Fibroblast of pulmonary artery (primary cell): ENCODE measurements at places on chromosomes 3 and 15.

DNA sequence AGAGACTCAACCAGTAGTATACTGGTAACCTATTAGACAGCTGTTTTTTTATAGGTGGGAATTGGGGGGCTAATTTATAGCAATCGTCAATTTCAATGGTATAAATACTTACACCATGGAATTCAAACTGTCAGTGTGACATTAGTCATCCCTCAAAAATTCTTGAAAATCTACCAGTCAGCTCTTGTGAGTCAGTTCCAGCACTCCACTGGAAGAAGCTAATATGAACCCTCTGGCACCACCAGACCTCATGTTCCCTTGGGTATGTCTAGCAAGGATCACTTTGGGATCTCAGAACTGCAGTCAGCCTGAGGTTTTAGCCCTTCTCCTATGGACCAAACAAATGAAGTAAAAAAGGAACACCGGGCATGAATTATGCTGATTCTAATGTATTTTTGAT lies 11.8 kb upstream of the UACA start:
- peak; percentile 65 for DNase-seq

DNA sequence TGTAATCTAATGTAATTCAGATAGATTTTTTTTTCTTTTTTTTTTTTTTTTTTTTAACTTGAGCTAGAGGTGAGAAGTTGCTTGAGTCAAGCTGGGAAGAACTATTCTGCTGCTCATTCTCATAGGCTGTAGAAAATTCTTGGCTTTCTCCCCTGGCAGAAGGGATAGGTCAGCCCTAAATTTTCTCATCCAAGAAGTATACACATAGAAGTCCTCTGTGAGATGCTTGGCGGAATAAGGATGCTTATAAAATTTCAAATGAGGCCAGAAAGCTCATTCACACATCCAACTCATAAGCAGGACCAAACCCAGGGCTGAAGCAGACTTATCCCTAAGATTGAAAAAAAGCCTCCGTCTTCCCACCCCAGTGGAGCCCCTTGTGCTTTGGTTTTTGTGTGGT lies 572.5 kb downstream of the SQOR start:
- no peak for DNase-seq

- DNase-seq, result no peak
These were observed 34.7 kb upstream of the ZPLD1 start for GRCh38 chr3:102400142-102400541.

- DNase-seq, result no peak
These were observed 23.0 kb downstream of the TNIK start for GRCh38 chr3:171437115-171437756.

- DNase-seq, result no peak
These were observed 72.0 kb upstream of the P3H2 start for GRCh38 chr3:190192739-190193138.

DNA sequence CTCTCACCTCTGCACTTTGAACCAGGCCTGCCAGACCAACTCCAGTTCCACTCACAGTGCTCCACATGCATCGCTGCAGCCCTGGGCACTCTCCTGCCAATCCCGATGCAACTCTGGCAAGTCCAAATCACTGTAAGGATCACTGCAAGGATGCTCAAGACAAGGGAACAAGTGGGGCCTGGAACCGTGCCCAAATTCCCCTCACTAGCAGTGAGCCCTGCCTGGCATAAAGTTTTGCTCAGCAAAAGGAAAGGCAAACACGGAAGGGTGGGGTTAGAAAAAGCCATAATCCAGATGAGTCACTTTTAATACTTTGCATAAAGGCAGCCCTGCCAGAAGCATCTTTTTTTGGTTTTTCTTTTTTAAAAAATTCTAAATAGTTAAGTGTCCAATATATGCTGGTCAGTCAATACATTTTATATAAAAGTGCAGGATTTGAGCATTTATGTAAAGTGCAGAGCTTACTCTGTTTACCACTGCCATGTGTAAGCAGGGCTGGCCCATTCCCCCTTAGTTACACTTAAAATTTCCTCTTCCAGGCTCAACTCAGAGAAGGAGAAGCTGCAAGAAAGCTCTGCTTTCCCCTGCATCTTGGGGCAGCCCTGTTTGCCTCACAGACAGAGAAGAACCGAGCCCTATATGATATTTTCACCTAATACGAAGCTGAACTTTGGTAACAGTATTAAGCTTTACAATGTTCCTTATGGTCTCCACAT lies 102.2 kb downstream of the CD47 start:
- peak; percentile 78 for DNase-seq

GRCh38 chr3:43747641-43748040 lies 56.9 kb downstream of the ABHD5 start:
- no peak for DNase-seq

- DNase-seq, result no peak
These were observed 25.1 kb downstream of the TFDP2 start for GRCh38 chr3:142124243-142124642.

- DNase-seq, result no peak
These were observed 8.1 kb downstream of the SUMF1 start for GRCh38 chr3:4458961-4459360.

DNA sequence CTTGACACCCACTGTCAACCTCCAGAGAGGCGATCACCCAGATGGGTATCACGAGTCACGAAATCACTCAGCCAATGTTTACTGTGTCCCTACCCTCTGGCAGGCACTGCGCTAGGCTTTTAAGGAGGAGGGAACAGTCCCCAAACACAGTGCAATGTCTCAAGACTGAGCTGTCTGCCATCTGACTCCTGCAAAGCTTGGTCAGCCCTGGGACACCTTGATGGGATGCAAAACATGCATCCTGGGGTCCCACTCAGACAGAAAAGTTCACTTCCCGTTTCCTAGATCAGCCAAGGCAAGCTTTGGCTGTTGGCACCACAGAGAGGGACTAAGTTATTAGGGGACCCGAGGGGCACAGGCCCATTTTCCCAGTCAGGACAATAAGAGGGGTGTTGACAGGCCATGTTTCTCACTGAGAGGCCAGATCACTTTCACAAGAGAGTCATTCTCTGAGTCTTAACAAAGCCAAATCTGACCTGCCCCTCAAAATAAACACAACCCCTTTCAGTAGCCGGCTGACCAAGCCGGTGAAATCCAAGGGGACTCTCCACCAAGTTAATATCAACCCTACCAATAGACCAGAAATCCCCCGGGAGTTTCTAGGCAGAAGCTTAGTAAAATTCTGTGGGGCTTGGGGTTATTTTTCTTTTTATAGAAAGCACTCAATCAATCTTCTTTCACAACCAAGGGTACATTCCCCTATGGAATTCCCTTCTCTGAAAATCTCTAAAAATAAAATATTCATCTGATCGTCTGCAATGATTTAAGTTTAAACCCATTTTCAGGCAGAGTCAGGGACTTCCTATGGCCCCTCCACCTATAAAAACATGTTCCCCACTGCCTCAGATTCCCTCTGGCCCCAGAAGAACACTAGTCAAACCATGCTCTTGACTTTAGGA lies 3.5 kb downstream of the RFTN1 start:
- no peak for DNase-seq

- no peak for DNase-seq
These were observed 68.8 kb downstream of the CHDH start for GRCh38 chr3:53777468-53777867.

DNA sequence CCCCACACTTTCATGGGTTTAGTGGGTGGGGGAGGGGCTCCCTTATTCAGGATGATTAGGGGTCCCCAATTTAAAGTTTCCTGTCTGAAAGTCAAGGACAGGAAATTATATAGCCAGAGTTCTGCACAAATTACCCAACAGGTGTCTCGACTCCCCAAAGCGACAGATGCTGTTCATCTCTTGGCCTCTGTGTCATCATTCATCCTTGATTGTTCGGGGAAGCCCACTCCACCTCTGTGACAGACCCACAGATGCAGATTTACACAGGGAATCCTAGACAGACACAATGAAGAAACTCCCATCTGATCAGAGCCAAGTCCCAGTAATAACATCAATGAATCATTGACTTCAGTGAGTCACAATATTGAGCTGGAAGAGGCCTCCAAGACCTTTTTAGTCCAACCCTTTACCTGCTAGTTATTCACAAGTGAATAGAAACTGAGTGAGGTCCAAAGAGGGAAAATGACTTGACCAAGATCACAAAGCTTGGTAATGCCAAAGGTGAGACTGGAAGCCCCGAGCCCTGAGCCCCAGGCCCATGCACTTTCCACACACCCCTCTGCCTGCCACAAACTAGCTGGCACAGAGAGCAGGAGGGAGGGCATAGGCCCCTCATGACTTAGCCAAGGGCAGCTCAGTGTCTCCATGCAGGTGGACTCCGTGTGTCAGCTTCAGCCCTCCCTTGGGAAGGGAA lies 7.9 kb upstream of the SRP14 start:
- DNase-seq, result peak; percentile 74

DNA sequence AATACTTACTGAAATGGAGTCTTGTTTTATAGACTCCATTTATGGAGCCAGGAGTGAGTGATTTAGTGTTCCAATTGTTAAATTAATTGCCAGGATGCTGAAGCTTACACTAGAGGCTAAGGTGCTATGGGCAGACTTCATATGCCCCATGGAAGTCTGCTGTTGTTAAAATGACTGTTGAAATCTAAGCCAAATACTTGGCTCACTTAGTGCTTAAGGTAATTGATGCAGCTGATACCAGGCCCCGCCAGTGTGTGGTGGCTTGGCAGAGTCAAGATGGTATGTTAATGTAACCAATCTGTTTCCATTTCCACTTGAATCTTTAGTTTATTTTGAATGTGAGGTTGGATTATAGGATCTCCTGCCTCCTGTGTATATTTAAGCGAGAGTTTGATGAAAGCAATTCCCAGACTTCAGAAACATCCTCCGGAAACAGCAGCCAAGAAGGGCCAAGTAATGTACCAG lies 187.1 kb downstream of the ITPR1 start:
- DNase-seq, result no peak

- DNase-seq, result peak; percentile 9
These were observed 79.5 kb upstream of the LIPC start for GRCh38 chr15:58352026-58352929.

GRCh38 chr3:119296727-119297122 lies 2.5 kb downstream of the ARHGAP31 start:
- no peak for DNase-seq

GRCh38 chr3:87311309-87311708 lies 34.9 kb upstream of the POU1F1 start:
- no peak for DNase-seq

DNA sequence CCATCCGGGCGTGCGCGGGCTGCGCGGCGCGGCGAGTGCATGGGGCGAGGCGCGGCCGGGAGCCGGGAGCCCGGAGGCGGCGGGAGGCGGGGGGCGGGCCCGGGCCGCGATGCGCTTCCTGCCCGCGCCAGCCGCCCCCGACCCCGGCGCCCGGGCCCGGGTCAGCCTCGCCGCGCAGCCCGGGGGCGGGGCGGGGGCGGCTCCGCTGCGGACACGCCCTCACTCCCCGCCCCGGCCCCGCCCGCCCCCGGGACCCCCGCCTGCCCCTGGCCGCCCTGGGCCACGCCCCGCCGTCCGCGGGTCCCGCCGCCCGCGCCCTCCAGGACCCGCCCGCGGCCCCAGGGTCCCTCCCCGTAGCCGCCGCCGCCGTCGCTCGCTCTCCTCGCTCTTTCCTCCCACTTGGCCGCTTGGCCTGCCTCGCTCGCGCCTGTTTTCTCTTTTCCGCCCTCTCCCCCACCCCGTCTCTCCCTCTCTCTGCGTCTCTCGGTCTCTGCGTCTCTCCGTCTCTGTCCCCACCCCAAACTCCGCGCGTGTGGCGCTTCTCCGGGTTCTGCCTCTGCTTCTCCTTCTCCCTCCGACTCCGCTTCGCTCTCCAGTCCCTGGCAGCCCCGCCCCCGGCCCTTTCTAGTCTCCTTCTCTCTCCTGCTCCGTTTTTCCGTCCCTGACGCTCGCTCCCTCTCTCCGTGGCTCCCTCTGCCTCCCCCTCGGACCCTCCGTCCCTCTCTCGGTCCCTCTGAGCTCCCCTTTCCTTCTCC lies at the start of gene PLXND1:
TSS of gene PLXND1 (minus strand) at position 41 of the 755 bp plus-strand sequence. CDS start at position 4, 37 bp downstream.
- peak; percentile 82 for DNase-seq

GRCh38 chr3:134613006-134613520 lies 37.8 kb downstream of the KY start:
- no peak for DNase-seq

GRCh38 chr3:44321335-44321734 lies 17.2 kb upstream of the TCAIM start:
- no peak for DNase-seq

GRCh38 chr3:185631108-185631507 lies 45.0 kb downstream of the SENP2 start:
- peak; percentile 24 for DNase-seq

DNA sequence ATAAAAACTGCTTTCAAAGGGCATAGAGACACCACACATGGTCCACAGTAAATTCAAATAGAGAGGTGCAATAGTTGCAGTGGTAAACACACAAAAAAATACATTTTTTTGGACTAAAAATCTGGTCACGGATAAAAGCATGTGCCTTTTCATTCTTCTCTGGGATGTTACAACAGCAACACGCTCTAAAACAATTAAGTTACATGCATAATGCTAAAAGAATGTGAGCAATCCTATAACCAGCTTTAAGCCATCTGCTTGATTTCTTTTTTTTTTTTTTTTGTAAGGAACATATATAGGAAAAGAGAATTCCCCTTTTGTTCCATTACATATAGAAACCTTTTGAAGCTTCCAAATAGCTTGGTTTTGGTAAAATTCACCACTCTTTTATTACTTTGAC lies 20.0 kb downstream of the WNT5A start:
- peak; percentile 78 for DNase-seq

DNA sequence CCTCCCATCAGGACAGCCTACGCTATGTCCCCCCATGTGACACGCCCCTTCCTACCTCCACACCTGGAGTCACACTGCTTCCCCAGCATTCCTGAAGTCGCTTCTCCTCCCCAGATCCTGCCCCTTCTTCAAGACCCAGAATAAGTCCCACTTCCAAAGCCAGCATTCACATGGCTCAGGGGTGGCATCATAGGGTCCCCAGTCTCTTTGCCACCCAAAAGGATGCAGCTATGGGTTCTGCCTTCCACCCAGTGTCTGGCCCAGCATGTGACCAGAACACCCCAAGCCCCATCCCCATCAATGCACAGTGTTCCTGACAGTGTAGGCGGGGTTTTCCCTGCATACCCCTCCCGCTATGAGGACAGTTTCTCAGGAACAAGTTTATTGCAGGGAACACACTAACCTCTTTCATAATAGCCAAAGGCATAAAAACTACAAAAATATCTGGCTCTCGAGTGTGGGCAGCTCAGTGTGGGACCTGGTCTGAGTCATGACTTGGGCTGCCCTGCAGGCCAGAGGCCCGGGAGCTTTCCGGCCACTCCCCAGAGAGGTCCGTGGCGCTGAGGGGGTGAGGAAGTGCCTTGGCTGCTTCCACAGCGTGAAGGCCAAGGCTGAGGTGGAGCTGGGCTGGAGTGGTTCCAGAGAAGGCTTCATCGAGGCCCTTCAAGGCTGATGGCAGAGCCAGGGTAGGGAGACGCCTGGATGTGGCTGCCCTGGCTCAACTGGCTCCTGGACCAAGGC lies 5.8 kb downstream of the ISLR start:
- DNase-seq, result peak; percentile 92

DNA sequence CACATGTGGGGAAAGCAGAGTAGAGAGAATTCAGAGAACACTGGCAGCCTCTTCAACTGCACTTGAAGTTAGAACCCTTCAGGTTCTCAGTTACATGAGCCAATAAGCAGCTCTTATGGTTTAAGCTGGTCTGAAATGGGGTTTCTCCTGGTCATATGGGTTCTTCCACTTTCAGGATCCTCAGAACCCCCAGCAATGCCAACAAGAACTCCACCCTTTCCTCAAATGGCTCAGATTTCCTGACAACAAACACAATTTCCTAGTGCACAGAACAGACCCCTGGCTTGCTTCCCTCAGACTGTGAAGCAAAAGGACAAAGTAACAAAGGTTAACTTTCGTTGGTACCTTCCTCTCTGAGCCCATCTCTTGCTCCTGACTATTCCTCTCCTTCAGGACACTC lies 23.9 kb upstream of the FRMD4B start:
- no peak for DNase-seq
